Adrenal gland (tissue), 19 donors: ENCODE measurements at places on chromosomes 1 and 21.

GRCh38 chr21:28883931-28884330 is 108.7 kb downstream of the LTN1 start:
- no peak for DNase-seq

GRCh38 chr1:6023346-6023745 is 22.3 kb upstream of the KCNAB2 start:
- no peak for DNase-seq

DNA sequence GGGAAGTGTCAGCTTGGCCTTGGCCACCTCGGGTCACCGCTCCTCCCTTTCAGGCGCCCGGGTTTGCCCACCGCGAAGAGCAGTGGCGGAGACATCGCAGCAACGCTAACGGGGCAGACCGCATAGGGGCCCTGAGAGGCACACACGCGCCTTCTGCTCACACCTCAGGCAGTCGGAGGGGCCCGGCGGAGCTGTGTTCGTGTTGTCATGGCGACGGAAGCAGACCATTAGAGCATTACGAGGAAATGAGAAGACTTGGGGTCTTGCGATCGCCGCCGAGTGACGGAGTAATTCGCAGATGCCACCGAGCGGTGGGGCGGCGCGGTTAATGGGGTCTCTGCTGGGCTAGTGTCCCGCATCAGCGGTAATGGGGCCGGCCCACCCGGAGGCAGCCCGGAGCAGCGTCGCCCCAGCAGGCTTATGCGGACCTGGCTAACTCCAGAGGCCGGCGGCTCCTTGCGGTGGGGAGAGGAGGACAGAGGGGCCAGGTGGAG is 144.1 kb downstream of the TNR start:
- DNase-seq: no peak

DNA sequence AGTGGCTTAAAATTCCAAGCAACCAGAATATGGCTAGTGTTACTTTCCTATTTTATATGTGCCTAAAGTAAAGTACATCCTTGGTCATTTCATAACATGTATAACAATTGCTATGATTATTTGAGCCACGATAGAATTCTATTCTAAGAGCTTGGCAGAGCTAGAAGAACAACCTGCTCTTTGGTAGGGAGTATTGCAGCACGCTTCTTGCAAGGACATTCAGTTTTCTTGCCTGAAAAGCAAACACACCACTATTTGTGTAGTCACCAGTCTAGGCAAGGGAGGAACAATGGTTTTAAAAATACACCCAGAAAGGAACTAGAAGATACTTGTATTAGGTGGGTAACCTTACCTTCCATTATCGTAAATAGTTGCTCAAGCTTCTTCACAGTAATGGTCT is 51.5 kb downstream of the CNST start:
- DNase-seq: no peak

DNA sequence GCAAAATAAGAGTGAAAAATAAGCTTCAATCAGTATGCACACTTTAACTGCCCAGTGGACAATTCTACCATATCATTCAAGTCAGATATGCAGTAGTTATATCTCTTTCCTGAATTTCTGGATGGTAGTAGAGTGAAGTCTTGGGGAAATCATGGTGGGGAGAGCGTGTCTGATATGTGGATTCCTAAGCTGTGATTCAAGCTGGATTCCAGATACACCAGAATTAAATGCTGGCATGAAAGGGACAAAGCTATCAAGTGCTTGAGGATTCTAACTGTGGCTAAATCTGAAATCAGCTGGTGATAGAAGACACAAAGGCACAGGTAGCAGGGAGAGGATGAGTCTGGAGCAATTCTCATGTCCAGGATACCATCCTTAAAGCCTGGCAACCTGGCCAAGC is 323.5 kb downstream of the DUSP10 start:
- DNase-seq: no peak

GRCh38 chr1:19453741-19454201 is 31.6 kb downstream of the CAPZB start:
- no peak for DNase-seq

DNA sequence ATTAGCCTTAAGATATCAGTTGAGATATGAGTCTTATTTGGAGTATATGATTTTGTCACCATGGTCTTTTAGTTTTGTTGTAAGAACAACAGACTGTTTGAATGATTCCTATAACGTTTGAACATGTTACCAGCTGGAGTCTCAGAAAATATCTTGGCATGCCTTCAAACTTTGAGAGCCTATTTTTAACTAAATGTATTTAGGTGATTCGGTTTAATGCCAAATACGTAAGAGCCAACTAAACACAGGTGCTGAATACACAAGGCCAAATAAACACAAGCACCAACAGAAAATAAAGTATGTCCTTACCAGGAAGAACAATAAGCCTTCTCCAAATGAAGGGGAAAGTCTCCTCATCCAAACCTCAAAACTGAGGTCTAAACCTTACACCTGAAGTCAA is 48.6 kb downstream of the PRKACB start:
- no peak for DNase-seq

DNA sequence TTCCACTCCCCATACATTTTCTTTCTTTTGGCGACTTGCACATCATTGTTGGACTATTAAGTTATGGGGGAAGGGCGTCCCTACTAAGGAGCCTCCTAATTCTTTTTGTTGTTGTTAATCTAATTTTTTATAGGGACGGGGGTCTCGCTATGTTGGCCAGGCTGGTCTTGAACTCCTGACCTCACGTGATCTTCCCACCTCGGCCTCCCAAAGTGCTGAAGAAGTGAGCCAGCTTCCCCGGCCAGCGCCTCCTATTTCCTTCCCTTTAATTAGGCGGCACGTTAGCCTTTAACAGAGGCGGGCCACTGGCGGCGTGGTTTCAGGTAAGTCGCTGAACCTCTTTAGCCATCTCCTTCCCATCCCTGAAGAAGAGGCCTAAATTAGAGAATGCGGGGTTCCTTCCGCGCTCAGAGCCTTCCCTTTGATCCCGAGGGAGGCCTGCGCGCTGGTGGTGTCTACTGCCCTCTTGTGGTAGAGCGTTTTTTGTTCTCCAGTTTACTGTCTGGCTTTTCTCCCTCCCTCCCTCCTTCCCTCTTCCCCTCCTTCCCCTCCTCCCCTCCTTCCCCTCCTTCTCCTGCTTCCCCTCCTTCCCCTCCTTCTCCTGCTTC is 38.1 kb downstream of the TNFRSF9 start:
- DNase-seq: peak; percentile 75

DNA sequence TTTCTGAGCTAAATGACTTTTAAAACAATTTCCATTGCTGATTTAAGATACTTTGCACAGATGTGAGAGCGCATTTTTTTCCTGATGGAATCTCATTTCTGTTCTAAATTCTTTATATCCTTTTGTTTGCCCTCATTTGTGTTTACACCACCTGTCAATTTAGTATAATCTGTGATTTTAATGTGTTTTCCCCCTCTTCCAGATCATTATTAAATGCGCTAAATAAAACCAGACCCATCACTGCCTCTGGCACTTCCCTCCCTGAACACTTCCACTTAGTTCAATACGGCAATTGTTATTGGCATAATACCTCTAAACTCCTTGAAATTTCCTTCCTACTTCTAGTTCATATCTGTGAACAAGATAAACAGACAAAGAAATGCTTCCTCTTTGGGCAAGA is 186.9 kb upstream of the ADGRL2 start:
- DNase-seq: no peak

- peak; percentile 38 for DNase-seq
Observed at GRCh38 chr1:179090522-179090921, 8.7 kb downstream of the TOR3A start.

GRCh38 chr1:108113496-108113895 is 86.6 kb downstream of the SLC25A24 start:
- DNase-seq: no peak

- DNase-seq: no peak
Observed at GRCh38 chr1:93770640-93771039, 89.0 kb upstream of the BCAR3 start.

GRCh38 chr1:107545056-107545577 is 404.3 kb downstream of the NTNG1 start:
- no peak for DNase-seq

DNA sequence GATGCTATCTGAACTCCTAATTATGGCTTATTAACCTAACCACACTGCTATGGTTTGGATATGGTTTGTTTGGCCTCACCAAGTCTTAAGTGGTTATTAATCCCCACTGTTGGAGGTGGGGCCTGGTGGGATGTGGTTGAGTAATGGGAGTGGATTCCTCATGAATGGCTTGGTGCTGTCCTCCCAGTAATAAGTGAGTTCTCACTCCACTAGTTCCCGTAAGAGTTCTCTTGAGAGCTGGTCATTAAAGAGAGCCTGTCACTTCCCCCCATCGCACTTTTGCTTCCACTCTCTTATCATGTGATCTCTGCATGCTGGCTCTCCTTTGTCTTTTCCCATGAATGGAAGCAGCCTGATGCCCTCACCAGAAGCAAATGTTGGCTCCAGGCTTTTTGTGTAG is 328.8 kb downstream of the PLA2G4A start:
- no peak for DNase-seq

- DNase-seq: no peak
Observed at GRCh38 chr1:169363046-169363730, 4.4 kb downstream of the NME7 start.

DNA sequence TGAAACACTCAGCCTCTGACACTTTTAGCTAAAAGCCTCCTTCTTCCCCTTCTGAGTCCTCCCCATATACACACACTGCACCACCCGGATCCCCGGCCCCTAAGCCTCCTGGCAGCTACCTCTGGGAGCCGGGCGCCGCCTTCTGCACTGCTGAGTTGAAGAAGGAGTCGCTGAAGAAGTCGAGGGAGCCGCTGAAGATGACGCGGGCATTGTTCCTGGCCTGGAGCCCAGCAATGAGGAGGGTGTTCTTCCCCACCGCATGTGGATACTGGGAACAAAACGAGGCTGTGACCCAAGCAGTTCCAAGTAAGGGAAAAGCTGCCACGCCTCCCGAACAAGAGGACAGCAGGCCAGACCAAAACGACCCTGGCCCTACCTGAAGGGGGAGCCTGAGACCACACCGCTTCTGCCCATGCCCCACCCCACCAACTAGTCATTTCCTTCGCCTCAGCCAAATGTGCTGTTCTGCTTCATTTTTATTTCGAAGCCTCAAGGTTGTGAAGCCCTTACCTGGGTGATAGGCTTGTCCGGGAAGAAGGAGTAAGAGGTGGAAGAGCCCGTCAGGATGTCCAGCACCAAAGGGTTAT is 7.0 kb downstream of the DDOST start:
- DNase-seq: peak; percentile 89

- DNase-seq: peak; percentile 99
Observed at GRCh38 chr1:26431979-26432695, at the start of gene DHDDS. Gene DHDDS, plus strand, starts transcription at chr1:26432321. Its CDS starts 625 bp downstream, at chr1:26432946.

DNA sequence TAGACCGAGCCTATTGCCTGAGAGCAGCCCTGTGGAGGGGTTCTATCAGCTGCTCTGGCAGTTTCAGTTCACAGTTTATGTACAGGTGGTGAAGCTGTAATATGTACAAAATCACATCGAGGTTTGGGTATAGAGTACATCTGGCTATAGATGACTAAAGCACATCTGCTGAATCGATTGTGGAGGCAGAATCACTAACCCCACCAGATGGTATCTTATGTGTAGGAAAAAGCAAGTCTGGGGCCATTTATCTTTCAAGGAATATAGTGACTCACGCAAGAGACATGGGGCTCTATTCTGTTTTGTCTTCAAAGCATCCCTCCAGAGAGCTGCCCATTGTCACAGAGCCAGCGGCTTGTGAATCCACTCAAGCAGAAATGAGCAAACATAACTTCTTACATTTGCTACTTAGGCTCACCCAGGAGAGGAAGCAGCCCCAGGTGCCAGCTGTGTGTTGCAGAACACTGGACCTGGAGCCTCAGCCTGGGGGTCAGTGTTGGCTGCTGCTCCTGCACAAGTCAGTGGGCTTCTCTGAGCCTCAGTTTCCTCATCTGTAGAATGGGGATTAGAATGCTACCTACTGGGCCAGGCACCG is 21.3 kb downstream of the MIIP start:
- DNase-seq: no peak

GRCh38 chr1:199319341-199319740 is 680.5 kb downstream of the PTPRC start:
- no peak for DNase-seq

- DNase-seq: peak; percentile 94
Observed at GRCh38 chr1:109640285-109640865, 15.5 kb upstream of the GSTM4 start.

DNA sequence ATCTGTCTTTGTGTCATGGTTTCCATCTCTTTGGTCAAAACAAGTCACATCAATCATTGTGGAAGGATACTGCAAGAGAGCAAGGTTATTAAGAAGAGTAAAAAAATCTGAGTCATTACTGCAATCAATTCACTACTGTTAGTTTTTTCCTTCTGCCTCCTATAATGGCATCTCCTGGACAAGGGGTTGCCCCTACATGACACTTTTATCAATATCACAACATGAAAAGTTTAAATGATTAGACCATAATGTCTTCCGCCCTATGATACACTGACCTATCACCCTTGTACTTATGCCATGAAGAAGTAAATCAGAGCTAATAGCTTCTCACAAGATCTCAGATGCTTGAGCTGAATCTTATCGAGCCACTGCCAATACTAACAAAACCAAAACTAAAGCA is 223.9 kb downstream of the KCNK2 start:
- DNase-seq: no peak

DNA sequence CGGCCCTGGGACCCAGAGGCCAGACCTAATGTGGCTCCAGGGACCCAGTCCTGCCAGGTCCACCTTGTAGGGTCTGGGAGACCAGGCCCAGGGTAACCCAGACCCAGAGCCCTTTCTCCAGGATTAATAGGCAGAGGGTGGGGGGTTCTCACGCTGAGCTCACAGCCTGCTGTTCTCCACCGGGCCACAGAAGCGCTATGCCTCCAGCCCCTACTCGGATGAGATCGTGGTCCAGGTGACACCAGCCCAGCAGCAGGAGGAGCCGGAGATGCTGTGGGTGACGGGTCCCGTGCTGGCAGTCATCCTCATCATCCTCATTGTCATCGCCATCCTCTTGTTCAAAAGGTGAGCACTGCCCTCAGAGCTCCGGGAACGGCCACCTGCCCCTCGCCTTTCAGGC is 43.3 kb upstream of the KDM4A start:
- no peak for DNase-seq

DNA sequence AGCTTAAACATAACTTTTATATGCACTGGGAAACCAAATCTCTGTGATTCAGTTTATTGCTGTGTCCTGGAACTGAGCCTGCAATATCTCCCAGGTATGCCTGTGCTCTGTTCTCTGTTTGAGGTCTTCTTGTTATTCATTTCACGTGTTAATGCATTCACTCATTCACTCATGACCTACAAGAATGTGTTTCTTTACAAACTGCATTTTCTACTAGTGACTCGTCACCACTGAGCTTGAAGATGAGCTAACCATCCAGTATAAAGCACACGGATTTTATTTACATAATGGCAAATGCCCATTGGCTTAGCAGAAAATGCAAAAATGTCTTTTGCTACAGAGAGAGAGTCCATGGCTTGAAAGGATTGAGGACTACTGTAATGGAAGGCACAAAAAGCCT is 75.0 kb upstream of the DUSP10 start:
- DNase-seq: no peak

DNA sequence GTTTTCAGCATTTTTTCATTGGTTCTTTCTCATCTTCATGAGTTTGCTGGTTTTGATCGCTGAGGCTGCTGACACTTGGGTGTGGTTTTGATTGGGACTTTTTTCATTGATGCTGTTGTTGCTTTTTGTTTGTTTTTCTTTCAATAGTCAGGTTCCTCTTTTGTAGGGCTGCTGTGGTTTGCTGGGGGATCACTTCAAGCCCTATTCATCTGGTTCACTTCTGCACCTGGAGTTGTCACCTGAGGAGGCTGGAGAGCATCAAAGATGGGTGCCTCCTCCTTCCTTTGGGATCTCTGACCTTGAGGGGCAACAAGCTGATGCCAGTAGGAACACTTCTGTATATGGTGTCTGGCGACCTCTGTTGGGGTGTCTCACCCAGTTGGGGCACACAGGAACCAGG is 1279.9 kb upstream of the TMPRSS15 start:
- no peak for DNase-seq
